ENCODE measurements at places on chromosomes 13 and 19. TPM values are rescaled to one million over a fixed set of nuclear protein-coding genes. Genes with fewer than 3 reads are reported as not detected.

FEM1A gene
- 10.0 TPM for total RNA-seq

LRP3 gene
- 25.7 TPM for total RNA-seq

CLEC4G gene
- total RNA-seq = 0.83 TPM

ALOX5AP gene
- 50.3 TPM for total RNA-seq

SLC8A2 gene
- total RNA-seq = 5.1 TPM

Data from mucosa of gallbladder (tissue), 1 donor.